ENCODE measurements at places on chromosomes 12 and 14. TPM values are rescaled to one million over a fixed set of nuclear protein-coding genes. Genes with fewer than 3 reads are reported as not detected.

DNA sequence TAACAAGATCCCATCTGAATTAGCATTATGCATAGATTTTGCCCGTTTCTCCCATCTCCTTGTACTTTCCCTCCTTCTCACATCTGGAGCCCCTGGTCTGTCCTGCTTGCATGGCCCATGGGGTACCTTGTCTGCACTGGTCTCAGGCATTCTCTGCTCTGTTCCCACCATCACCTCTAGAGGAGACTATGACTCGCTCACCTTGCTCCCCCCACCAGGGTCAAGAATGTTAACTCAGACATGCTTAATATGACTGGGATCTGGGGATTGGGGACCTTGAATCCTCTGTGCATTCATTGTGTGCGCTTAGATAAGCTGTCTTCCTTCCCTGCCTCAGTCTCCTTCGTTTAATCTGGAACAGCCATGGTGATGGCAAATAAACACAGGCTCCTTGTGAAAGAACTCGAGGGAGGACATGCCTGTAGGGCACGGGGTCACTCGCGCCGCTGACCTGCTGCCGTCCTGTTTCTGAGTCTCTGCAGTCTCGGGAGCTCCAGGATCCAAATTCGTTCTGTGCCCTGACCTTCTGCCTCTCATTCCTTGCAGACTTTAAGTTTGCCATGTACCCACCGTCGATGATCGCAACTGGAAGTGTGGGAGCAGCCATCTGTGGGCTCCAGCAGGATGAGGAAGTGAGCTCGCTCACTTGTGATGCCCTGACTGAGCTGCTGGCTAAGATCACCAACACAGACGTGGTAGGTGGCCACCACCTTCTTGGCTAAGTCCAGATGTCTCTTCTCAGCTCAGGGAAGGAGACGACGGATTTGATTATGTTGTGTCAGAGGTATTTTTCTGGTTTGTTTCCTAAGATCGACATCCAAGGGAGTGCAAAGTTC is 15.0 kb downstream of the CCND2 start:
- H3K36me3 ChIP-seq: peaks cover 49% of the 10 kb centered on the region
- no peak for DNase-seq
- H3K27me3 ChIP-seq: no peaks in the 10 kb centered on the region
- H3K4me1 ChIP-seq: peaks cover 100% of the 10 kb centered on the region
- peak overlapping the region; percentile 73 for H3K27ac ChIP-seq

- H3K36me3 ChIP-seq: no peaks in the 10 kb centered on the region
- H3K27me3 ChIP-seq: no peaks in the 10 kb centered on the region
- H3K27ac ChIP-seq: peak overlapping the region; percentile 55
- H3K4me3 ChIP-seq: no peak overlapping the region
- peaks cover 48% of the 10 kb centered on the region for H3K4me1 ChIP-seq
- DNase-seq: no peak
Observed at GRCh38 chr12:1212526-1212925, 221.5 kb downstream of the ERC1 start.

DNA sequence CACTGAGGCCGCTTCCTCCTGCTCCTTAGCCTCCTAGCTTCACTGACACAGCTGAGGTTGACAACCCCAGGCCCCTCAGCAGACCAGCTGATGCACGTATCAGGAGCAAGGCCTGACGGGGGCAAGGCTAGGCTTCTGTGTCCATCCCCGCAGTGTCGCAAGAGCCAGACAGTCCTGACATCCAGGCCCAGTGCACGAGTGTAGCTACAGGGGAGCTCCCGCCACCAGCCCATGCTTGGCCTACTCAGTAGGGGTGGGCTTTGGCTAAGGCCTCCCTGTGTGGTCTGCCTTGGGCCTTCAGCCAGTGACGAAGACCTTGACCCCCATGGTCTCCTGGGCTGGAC is 179.1 kb downstream of the DPF3 start:
- peaks cover 59% of the 10 kb centered on the region for H3K4me1 ChIP-seq
- DNase-seq: peak; percentile 41
- H3K27me3 ChIP-seq: no peaks in the 10 kb centered on the region
- peak overlapping the region; percentile 17 for H3K4me3 ChIP-seq

GRCh38 chr12:123599721-123600120 is 2.2 kb upstream of the DDX55 start:
- H3K27ac ChIP-seq: no peak overlapping the region
- H3K4me3 ChIP-seq: no peak overlapping the region
- H3K36me3 ChIP-seq: peaks cover 47% of the 10 kb centered on the region
- H3K27me3 ChIP-seq: no peaks in the 10 kb centered on the region
- no peak for DNase-seq

GRCh38 chr12:7751394-7751793 is 4.2 kb upstream of the CLEC4C start:
- peaks cover 27% of the 10 kb centered on the region for H3K27me3 ChIP-seq
- H3K4me1 ChIP-seq: no peaks in the 10 kb centered on the region
- DNase-seq: no peak
- H3K27ac ChIP-seq: no peak overlapping the region
- no peak overlapping the region for H3K4me3 ChIP-seq

GRCh38 chr14:27862684-27863083 is 903.9 kb upstream of the FOXG1 start:
- no peak overlapping the region for H3K4me3 ChIP-seq
- no peak overlapping the region for H3K27ac ChIP-seq
- H3K27me3 ChIP-seq: no peaks in the 10 kb centered on the region
- no peaks in the 10 kb centered on the region for H3K36me3 ChIP-seq

DNA sequence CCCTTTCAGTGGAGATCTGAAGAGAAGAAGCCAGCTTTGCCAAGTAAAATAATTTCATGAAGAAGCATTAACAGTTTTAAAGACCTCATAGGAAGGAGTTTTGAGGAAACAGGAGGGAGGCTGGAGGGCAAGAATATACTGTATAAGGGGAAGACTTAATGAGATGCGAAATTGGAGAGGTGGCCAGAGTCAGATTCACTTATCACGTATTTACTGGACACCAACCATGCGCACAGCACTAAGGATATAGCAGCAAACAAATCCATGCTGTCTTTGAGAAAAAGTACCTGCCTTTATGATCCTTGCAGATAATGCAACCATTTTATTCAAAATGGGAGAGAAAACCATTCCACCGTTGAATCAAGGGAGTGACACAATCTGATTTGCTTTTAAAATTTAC is 100.3 kb downstream of the ERC1 start:
- no peak overlapping the region for H3K27ac ChIP-seq
- H3K4me1 ChIP-seq: no peaks in the 10 kb centered on the region
- no peak for DNase-seq
- no peak overlapping the region for H3K4me3 ChIP-seq
- H3K36me3 ChIP-seq: no peaks in the 10 kb centered on the region

DNA sequence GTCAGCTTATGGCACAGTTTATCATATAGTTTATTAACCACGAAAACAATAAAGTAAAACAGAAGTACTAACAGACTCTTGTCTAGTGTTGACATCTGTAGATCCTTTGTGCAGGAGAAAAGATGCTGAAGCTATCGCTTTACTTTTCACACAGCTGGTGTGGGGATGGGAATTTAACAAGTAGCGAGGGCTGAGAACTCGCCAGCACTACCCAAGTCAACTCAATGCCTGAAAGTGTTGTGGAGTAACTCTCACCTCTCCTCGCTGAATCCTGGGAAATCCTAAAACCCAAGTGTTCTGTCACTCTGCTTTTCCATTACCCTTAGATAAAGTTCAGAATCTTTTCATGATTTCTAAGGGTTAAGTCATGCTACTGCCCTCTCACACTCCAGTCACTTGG is 264.2 kb downstream of the BMP4 start:
- no peak for DNase-seq
- H3K27ac ChIP-seq: no peak overlapping the region
- no peaks in the 10 kb centered on the region for H3K4me1 ChIP-seq
- no peak overlapping the region for H3K4me3 ChIP-seq
- no peaks in the 10 kb centered on the region for H3K27me3 ChIP-seq

DNA sequence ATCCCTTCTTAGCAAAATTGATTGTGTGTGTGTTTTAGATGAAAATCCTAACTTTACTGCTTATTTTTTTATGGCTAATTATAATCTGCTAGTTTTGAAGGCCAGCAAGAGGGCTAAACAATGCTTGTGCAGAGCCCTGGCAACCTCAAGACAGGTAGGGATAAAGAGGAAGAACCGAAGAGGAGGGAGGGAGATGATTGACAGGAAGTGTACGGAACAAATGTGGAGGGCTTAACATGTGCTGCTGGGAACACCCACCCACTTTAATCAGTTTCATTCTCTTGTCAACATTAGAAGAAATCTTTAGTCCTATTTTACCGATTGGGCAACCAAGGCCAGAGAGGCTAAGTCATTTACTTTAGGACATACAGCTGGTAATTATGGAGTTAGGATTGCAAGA is 1.4 kb upstream of the WSCD2 start:
- DNase-seq: no peak
- H3K27ac ChIP-seq: no peak overlapping the region
- peaks cover 13% of the 10 kb centered on the region for H3K4me1 ChIP-seq
- H3K27me3 ChIP-seq: peaks cover 80% of the 10 kb centered on the region
- H3K36me3 ChIP-seq: no peaks in the 10 kb centered on the region
- no peak overlapping the region for H3K4me3 ChIP-seq

- peaks cover 10% of the 10 kb centered on the region for H3K4me1 ChIP-seq
- H3K27ac ChIP-seq: no peak overlapping the region
- DNase-seq: no peak
- H3K36me3 ChIP-seq: no peaks in the 10 kb centered on the region
Observed at GRCh38 chr12:99260456-99260996, 387.0 kb upstream of the GARIN6 start.

GRCh38 chr12:53976172-53976822 is 1.5 kb upstream of the HOTAIR start:
- H3K4me1 ChIP-seq: peaks cover 27% of the 10 kb centered on the region
- H3K27me3 ChIP-seq: peaks cover 100% of the 10 kb centered on the region

The CLEC1A gene
- 2.4 TPM for total RNA-seq

The COCH gene
- 0.60 TPM for total RNA-seq

The SRRM4 gene
- 0.19 TPM for total RNA-seq

The COQ10A gene
- total RNA-seq: 203 TPM

The ESRRB gene
- total RNA-seq: 16.9 TPM

The LRP6 gene
- 18.7 TPM for total RNA-seq

The MUCL1 gene
- not detected for total RNA-seq

The SYNDIG1L gene
- 0.11 TPM for total RNA-seq

The KRT83 gene
- total RNA-seq: not detected

Measured in left ventricle myocardium inferior (tissue), 1 donor.